ENCODE measurements at places on chromosomes 5 and 9.

DNA sequence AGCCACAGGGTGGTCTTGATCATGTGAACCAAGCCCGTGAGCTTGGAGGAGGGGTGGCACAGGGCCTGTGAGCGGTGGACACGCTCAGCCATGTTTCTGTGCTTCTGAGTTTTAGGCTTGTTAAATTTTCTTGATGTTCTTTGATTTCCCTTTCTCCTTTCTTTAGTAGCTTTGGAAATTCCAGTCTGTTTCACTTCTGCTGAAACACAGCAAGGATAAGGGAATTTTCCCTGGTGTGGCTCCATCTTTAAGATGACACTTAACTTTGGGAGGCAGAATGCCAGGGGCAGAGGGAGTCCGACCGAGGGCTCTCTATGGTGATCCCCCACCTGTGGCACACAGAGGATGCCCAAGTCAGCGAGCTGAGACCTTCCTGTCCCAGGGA is 29.7 kb upstream of the BASP1 start:
- no peak overlapping the region for H3K27ac ChIP-seq
- no peaks in the 10 kb centered on the region for H3K36me3 ChIP-seq
- peaks cover 13% of the 10 kb centered on the region for H3K4me1 ChIP-seq
- no peak overlapping the region for H3K4me3 ChIP-seq

DNA sequence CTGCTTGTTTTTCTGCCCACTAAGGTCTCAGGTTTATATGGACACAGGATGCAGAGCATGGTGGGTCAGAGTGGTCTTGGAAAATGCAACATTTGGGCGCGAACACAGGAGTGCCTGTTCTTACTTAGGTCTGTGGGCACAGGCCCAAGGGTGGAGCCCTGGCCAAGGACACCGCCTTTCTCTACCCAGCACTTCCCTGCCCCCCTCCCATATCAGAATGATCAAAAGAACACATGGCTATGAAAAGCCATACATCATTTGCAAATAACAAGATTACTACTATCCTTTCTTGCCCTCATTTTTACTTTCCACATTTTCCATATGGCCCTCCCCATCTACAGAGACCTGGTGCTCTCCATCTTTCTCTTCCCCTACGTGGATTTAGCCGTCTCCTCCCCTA is 162.2 kb downstream of the ENC1 start:
- H3K27ac ChIP-seq: no peak overlapping the region
- no peak for DNase-seq

- no peaks in the 10 kb centered on the region for H3K36me3 ChIP-seq
- H3K4me1 ChIP-seq: peaks cover 49% of the 10 kb centered on the region
- H3K4me3 ChIP-seq: peak overlapping the region; percentile 68
- peak; percentile 83 for DNase-seq
- peak overlapping the region; percentile 20 for H3K27ac ChIP-seq
These were observed 757 bp downstream of the NRARP start for GRCh38 chr9:137301081-137301947.

DNA sequence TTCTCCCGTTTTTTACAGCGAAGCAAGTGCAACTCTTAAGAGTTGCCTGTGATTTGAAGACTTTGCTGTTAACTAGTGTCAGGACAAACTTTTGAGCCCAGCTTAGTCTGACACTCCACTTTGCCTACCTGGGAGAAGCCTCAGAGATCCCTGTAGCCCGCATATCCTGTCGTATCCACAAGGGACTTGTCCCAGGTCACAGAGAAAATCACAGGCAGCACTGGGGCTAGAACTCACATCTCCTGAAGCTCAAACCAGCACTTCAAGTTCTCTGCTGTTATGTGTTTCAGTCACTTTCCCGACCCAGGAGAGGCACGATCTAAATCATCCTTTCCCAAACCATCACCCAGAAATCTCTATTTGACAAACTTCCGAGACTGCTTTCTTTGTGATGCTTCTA is 584.5 kb downstream of the ACTL7B start:
- H3K27ac ChIP-seq: peak overlapping the region; percentile 95
- no peaks in the 10 kb centered on the region for H3K27me3 ChIP-seq

DNA sequence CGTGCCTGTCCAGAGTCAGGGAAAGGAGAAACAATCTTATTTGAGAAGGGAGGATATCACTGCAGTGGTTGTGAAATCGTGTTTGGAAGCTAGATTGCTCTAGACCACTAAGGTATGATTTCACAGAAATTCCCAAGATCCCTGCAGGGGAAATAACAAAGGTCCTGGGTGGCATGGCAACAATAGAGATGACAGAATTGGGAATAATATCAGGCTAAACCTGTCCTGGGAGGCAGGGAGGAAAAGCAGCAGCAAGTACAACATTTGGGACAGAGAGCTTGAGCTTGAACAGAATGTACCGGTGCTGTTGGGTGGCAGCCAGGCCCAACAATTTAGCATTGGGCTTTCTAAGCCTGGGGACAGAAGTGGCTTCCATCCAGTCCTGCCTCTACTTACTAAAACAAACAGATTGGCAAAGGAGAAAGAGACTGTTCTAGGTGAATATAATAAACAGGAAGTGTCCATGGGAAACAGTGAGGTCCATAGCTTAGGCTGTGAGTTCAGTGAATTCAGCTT is 17.0 kb upstream of the ARHGAP26 start:
- DNase-seq: no peak
- H3K36me3 ChIP-seq: no peaks in the 10 kb centered on the region
- H3K4me1 ChIP-seq: no peaks in the 10 kb centered on the region
- no peak overlapping the region for H3K4me3 ChIP-seq
- no peaks in the 10 kb centered on the region for H3K27me3 ChIP-seq

DNA sequence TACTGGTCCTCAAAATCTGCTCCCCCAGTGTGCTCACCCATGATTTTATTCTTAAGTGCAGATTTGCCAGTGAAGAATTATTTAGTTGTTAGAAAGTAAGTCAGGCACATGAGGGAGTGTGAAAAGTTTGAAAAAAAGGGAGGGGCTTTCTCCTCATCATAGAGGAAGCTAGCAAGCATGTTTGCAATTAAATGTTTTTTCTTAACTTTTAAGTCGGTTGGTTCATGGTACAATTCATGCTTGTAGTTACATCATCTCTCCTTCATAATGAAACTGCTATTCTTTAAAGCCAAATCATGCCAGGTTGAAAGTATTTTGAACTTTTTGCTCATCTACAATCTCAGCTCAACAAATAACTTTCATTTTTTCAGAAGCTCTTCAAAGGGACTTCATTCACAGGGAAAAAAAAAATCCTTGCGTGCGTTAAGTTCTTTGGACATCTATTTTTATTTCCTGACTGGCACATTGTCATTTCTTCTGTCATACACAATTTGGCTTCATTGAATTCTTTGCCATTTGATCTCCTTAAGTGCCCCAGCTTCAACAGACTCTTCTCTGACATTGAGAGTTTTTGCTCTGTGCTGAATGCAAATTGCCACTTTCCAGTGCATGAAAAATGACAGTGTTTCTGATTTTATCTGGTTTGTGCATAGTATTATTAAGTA is 456.9 kb downstream of the TMEM232 start:
- DNase-seq: no peak
- no peaks in the 10 kb centered on the region for H3K36me3 ChIP-seq
- H3K4me3 ChIP-seq: no peak overlapping the region
- no peaks in the 10 kb centered on the region for H3K27me3 ChIP-seq
- no peak overlapping the region for H3K27ac ChIP-seq
- H3K4me1 ChIP-seq: no peaks in the 10 kb centered on the region

DNA sequence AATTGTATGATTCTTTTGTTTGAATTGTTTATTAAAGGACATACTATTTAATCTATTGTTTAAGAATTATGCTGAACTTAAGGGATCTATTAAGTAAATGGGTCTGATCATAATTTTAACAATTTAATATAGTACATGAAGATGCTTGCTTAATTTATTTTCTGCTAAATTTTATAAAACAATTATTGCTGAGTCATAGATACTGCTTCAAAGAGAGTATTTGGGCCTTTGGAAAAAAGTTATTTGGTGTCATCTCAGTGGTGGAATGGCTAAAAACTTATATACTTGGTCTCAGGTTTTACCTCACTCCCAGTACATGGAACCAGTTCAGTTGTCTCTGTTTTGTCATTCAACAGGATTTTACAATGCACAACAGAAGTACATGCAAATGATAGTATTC is 145.3 kb downstream of the CDH9 start:
- no peak for DNase-seq
- H3K4me1 ChIP-seq: no peaks in the 10 kb centered on the region
- H3K27me3 ChIP-seq: no peaks in the 10 kb centered on the region
- H3K27ac ChIP-seq: no peak overlapping the region
- H3K36me3 ChIP-seq: no peaks in the 10 kb centered on the region

DNA sequence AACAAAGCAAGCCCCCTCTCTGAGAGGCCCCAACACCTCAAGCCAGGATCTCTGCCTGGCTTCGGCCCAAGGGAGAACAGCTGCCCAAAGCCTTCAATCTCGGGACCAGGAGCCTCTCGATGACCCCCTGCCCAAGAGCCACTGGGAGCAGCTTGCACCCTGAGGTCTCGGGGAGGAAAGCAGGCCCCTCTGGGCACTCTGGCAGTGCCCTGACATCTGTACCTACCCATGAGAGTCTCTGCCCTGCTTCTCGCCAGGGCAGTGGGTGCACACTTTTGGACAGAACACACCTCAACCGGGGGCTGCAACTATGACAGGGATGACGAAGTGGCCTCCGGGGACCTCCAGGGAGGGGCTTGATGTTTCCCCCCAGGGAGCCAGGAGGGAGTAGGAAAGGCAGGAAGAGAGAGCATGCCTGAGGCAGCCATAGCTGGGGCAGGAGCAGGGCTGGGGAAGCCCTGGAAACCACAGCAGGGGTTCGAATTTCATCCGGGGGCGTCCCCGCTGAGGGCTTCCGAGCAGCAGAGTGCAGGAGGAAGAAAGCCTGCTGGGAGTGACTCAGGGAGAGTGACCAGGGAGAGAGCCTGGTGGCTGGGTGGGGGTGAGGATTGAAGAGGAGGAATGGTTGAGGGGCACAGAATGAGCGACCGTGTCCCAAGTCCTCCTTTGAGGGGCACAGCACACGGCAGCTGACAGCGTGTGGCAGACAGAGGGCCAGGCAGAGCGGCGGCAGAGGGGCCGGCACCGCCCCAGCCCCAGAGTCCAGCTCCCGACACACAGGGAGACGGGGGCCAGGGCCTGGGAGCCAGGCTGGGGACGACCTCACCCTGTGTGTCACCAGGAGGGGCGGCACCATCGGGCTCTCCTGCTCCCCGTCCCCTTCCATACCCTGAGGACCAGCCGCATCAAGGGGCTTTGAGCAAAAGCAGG is 1.8 kb downstream of the LPCAT1 start:
- H3K4me3 ChIP-seq: peak overlapping the region; percentile 79
- H3K36me3 ChIP-seq: no peaks in the 10 kb centered on the region
- peaks cover 27% of the 10 kb centered on the region for H3K4me1 ChIP-seq
- peak overlapping the region; percentile 45 for H3K27ac ChIP-seq
